Esophagus squamous epithelium (tissue), 5 donors: ENCODE measurements at places on chromosomes 2 and 18. TPM values are rescaled to one million over a fixed set of nuclear protein-coding genes. Genes with fewer than 3 reads are reported as not detected.

Gene GDF7
- total RNA-seq = 0.53 TPM

Gene EN1
- not detected for total RNA-seq

Gene ATIC
- 42.7 TPM for total RNA-seq

Gene MBOAT2
- 76.7 TPM for total RNA-seq

Gene EHBP1
- total RNA-seq = 111 TPM

Gene MOB4
- total RNA-seq = 37.2 TPM

Gene ADAM23
- total RNA-seq = 10.1 TPM

Gene ACVR1
- 8.5 TPM for total RNA-seq

Gene CRYGC
- not detected for total RNA-seq

Gene IFIH1
- 9.2 TPM for total RNA-seq

Gene NEURL3
- not detected for total RNA-seq

Gene MYCN
- total RNA-seq = 0.21 TPM

Gene FBLN7
- total RNA-seq = 2.5 TPM

Gene ASIC4
- total RNA-seq = not detected

Gene C1D
- 44.6 TPM for total RNA-seq

Gene IL36G
- 7.7 TPM for total RNA-seq

Gene TRIB2
- total RNA-seq = 36.4 TPM

Gene PREPL
- total RNA-seq = 25.7 TPM

Gene DNAH7
- total RNA-seq = 0.38 TPM

Gene GREB1
- 1.7 TPM for total RNA-seq

Gene HRH4
- total RNA-seq = not detected

Gene PROC
- not detected for total RNA-seq

Gene ALPG
- total RNA-seq = not detected
